ENCODE measurements at places on chromosomes 16 and 17.

DNA sequence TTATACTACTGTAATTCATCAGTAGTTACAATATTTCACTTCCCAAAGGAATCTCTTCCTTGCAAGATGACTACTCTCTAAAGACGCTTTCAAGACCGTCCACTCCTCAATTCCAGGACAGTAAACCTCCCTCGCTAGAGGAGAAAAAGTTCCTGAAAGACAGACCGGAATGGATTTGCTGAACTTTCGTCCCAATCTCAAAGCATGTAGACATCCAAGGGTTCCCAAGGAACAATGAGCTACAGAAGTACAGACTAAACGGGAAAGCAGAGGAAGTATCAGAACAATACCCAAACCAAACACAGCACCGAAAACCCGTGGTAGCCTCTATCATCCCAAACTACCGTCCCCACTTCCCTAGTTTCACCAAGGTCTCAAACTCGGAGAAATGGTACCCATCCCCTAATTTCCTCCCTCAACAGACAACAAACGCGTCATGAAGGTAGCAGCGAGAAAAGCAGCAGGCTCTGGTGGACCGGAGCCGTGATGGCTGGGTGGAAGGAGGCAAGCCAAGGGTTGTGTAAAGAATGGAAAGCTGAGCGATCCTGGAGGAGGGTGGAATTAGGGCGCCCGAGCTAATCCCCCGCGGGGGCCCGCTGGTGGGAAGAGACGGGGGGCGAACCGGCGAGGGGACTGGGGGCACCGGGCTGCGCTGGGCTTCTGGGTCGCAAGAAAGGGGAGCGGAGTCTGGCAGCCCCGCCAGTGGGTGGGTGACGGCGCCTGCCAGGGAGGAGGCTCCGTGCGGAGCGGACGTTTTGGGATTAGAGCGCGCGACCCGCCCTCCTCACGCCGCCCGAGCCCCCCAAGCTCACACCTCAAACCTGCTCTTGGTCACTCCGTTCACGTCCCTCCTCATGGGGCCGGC lies 647 bp downstream of the FBXL20 start:
- DNase-seq, result no peak

DNA sequence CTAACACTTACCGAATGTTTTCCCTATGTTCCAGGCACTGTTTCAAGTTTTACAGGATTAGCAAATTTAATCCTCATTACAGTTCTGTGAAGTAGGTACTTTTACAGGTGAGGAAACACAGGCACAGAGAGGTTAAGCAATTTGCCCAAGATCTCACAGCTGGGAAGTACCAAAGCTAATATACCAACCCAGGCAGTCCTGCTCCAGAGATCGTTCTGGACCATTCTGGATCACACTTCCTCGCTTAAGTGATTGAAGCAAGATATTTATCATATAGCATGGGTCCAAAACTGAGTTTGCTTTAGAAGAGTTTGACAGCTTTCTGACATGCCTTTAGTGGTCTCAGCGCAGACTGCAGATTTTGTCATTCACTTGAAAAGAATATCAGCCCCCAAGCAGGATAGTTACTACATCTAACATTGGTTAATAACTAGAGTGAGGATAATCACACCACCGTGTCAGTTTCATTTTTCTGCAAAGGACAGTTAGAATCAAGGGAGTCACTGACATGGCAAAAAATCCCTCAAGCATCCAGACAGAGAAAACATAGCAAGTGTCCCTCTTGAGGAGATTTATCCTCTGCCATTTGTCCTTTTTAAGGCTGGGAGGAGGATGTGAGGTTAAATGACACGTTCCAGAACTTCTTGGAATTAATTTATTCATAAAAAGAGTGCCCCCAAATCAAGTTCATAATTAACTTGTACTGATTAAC lies 5.1 kb downstream of the HS3ST3B1 start:
- no peak for DNase-seq

DNA sequence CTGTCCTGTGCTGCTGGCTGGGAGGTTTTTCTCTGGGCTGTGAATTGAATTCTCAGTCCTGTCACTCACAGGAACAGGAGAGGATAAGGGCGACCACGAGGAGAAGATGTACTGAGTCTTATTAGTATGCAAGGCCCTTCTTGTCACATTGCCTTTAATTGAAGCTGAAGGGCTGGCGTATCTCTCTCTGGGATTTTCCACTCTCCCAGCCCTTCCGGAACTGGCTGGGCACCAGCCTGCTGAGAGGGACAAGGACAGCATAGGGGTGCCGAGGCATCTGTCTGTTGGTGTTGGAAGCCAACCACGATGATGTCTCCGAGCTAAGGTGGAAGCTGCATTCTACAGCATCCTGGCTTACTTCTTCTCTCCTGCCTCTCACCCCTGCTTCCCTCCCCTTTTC lies 33.2 kb downstream of the GPRC5B start:
- no peak for DNase-seq

GRCh38 chr16:24729951-24730815 lies 732 bp downstream of the TNRC6A start:
- no peak for DNase-seq

DNA sequence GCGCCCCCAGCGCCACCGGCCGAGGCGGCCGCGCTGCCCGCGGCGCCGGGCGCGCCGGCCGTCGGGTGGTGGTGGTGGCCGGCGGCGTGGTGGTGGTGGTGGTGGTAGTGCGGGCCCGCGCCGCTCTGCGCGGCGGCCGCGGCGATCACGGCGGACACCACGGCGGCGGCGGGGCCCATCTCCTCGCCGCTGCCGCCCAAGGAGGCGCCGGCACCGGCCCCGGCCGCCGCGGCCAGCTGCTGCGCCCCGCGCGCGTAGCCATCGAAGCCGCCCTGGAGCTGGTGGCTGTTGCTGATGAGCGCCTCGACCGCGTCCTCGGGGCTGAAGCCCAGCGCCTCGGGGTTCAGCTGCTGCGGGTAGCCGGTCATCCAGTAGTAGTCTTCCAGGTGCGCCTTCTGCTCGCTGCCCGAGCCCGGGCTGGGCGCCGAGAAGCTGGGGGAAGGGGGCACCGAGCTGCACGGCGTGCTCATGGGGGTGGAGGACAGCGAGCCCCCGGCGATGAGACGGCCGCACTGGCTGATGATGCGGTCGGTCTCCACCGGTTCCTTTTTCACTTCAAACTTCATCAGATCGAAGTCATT lies 1.2 kb downstream of the MAF start:
- no peak for DNase-seq

DNA sequence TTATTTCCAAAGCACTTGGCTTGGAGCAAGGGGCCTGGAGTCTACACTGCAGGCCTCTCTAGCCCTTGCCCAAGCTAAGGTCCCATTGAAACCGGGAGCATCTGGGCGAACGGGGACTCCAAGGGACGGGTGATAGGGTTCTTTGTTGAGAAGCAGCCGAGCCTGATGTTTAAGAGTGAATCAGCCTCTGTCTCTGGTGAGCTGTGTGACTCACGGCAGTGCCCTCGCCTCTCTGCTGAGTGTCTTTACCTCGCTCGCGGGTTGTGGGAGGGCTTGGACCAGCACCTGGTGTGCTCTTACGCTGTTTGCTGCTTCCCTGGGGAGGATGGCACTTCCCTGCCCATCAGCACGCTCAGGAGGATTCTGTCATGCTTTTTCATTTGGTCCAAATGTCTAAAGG lies 1.3 kb downstream of the HGS start:
- no peak for DNase-seq

- peak; percentile 98 for DNase-seq
Measured at GRCh38 chr17:42248351-42249179, 27.6 kb downstream of the STAT5B start.

DNA sequence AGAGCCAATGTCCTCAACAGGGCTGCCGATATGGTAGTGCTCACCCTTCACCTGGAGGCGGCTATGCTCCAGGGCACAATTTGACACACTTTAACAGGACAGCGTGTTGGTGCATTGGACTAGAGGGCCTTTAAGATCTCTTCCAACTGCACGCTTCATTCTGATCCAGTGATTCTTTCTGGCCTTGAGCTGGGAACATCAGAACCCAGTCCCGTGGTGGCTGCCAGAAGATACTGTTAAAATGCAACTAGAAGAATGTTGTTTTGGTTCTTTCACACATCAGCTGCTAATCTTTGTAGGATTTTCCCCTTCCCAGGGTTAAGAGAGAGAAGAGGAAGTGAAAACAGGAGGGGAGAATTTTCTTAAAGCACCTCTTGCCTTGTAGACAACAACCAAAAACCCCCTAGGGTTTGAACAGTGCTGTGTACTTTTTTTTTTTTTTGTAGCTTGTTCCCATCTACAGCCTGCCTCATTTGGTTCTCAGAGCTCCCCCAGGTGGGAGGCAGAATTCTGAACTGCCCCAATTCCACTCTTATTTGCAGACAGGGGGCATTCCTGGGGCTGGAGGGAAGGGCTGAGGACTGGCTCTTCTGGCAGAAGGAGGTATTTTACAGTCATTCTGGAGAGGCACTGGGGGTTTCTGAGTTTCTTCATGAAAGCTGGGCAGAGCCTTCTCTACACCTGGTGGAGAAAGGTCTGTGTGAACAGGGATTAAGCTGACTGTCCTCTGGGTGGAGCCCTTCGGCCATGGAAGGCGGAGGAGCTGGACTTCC lies 32.4 kb downstream of the SMARCE1 start:
- DNase-seq, result peak; percentile 15

DNA sequence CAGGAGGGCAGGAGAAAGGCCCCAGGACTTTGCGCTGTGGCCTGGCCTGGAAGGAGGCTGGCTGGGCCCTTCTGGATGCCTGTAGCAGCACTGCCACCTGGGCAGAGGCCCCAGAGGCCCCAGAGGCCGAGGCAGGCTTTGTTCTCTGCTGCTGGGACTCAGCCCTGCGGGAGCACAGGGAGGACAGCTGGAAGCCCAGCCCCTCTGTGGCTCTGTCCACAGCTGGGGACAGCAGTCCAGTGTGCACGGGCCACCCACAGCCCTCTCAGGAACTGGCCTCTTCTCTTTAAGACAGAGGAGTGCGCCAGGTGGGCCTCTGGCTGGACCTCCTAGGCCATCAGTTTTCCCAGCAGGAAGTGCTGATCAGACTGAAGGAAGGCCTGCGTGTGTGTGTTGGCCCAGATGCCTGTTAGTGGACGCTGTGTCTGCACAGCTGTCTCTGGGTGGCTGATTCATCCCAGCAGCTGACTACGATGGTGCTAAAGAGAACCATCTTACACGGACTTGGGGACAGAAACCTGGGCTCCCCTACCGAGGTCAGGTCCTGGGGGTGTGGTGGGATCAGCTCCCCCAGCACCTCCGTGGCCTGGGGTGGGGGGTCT lies 26.9 kb upstream of the ZNF750 start:
- no peak for DNase-seq

- no peak for DNase-seq
Measured at GRCh38 chr16:2457267-2457666, 2.6 kb upstream of the TEDC2 start.

GRCh38 chr16:48155926-48156789 lies at the start of gene ABCC12:
Gene ABCC12, minus strand, starts transcription at chr16:48155993. Its CDS starts 9,569 bp downstream, at chr16:48146424.
- no peak for DNase-seq

- DNase-seq, result no peak
Measured at GRCh38 chr17:55705847-55706246, 16.8 kb downstream of the TMEM100 start.

DNA sequence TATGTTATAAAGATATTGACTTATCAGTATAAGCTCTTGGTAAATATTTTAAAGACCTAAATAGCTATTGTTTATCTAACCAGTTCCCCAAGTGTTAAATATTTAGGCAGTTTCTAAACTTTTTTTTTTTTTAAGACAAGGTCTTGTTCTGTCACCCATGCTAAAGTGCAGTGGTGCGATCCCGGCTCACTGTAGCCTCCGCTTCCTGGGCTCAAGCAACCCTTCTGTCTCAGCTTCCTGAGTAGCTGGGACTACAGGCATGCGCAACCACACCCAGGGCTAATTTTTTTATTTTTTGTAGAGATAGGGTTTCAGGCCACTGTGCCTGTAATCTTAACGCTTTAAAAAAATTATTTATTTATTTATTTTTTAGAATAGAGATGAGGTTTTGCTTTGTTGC lies 43.5 kb downstream of the SNX29 start:
- DNase-seq, result no peak

DNA sequence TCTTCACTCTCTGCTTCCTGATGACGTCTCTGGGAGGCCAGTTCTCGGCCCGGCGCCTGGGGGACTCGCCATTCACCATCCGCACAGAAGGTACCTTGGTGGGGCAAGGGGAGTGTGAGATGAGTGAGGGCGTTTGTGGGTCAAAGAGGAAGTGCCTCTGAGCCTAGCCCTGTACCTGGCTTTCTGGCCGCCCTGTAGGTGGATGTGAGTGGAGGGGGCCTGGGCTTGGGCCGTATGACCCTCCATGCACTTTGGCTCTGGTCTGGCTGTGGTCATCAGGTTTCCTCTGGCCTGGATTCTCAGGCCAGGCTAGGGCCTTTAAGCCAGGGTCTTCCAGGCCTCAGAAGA lies 4.6 kb downstream of the MGAT5B start:
- no peak for DNase-seq

GRCh38 chr17:57086069-57086930 lies 1.3 kb downstream of the AKAP1 start:
- no peak for DNase-seq

DNA sequence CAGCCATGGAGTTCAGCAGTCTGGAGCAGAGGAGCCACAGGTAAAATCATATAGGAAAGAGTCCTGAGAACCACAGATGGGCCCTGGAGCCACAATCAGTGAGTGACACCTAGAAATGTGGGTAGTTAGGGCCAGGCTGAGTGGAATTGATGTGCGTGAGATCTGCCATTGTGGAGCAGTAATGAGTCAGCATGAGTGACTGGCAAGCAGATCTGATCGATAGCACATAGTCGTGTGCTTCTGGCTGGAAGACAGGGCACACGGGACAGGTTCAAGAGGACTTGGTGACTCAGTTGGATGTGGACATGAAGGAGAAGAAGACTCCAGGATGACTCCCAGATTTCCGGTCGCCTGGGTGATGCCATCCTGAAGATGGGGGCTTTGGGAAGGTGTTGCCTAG lies 12.3 kb downstream of the ADORA2B start:
- DNase-seq, result no peak

DNA sequence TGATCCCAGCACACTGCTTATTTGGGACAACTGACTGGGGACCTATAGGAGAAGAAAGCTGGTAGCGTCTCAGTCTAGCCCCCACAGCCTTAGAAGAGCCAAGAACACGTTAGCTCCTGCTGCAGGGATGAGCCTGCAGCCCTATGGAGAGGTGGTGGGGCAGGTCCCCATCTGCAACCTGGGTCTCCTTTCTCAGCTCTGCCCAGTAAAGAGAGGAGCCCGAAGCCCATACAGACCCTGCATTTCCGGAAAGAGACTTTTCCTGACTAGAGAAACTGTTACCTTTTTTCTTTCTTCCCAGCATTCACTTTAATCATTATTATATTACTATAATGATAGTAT lies 788 bp downstream of the METTL22 start:
- no peak for DNase-seq

- no peak for DNase-seq
Measured at GRCh38 chr17:6536053-6536452, 20.3 kb downstream of the PITPNM3 start.

Data from NCI-H524 (cell line).